ENCODE measurements at places on chromosomes 12 and 14.

- DNase-seq, result no peak
Observed at GRCh38 chr12:71555191-71555590, 108.5 kb downstream of the ZFC3H1 start.

DNA sequence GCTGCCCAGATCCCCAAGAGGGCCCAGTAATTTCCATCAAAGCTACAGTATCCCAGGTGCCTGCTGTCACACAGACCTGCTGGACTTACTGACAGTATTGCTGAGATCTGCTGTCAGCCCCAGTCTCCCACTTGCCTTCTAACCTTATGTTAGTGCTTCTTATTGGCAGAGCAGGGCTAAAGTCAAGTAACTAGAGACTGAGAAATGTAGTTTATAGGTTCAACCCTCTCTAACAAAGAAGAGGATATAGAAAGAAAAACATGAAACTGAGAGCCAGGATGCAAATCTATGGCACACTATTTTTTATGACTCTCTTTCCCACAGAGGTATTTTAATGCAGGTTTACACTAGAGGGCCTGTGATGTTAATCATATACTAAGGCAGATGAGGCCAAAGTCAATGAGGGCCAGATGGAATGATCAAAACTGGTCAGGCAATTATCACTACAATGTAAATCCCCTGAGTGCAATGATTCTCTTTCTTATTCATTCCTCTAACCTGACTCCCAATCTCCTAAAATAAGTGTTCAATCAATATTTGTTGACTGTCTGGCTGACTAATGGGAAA, 781.9 kb downstream of the VRK1 start:
- DNase-seq, result no peak

GRCh38 chr14:64926398-64926995, 12.2 kb downstream of the CHURC1 start:
- DNase-seq, result no peak

- DNase-seq, result no peak
Observed at GRCh38 chr12:95663525-95663924, 112.2 kb upstream of the USP44 start.

- DNase-seq, result no peak
Observed at GRCh38 chr12:71312768-71313403, 126.7 kb upstream of the LGR5 start.

DNA sequence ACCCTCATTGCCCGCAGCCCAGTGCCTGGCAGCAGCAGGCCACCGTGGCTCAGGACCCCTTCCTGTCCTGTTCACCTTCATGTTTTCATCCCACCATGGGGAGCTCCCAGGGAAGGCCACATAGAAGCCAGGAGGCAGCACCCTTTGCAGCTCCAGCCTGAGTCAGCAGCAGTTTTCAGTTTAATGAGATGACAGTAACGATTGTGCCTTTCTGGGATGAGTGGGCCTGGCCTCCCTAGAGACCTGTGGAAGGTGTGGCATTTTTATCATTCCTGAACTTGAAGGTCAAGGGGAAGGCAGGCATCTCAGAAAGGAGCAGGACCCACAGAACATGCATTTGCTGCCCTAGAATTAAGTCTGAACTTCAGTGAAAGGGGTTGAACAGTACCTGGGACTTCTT, 532.8 kb downstream of the FUT8 start:
- no peak for DNase-seq

- no peak for DNase-seq
Observed at GRCh38 chr12:128111951-128112350, 155.0 kb upstream of the TMEM132C start.

DNA sequence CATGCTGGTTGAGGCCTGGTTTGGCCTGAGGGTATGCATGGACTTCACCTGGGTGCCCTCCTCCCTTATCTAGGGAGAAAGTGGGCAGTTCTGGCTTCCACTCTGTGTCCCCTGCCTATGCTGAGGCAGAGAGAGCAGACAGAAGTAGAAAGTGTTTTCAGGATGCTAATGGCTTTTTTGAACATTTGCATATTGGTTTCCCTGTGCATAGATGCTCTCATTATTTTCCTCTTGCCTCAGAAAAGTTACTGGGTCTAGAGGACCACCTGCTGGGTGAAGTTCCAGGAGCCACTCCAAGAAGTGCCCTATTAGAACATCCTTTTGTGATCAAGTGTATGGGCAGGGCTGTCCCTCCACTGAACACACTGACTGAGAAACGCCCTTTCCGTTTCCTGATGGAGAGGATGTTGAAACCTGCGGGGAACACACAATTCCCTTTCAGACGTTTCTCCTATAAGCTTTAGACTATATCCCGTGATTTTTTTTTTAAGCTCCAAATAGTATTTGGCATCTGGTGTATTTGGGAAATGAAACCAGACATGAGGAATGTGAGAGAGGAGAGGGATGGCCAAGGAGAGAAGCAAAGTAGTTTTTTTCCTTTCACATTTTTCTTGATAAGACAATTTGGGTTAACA, 66.6 kb downstream of the DAAM1 start:
- no peak for DNase-seq

GRCh38 chr14:95272057-95272456, 47.7 kb downstream of the CLMN start:
- no peak for DNase-seq

GRCh38 chr12:57522887-57523705, 472 bp downstream of the MBD6 start:
- peak; percentile 28 for DNase-seq

DNA sequence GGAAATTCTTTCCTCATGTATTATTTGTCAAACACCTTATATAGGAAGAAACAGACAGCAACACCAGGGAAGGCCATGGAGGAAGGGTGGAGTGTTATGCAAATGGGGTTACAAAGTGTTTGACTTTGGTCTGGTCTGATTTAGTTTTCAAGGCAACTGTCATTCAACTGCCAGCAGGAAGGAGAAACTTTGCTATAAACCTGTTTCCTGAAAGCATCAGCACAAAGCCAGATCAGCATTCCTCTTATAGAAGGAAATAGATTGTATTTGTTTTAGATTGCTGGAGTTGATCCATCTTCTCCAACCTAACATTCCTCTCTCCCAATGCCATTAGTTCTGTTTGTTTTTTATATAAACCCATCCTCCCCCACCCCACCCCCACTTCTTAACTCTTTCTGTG, 65.7 kb downstream of the STAB2 start:
- no peak for DNase-seq

All from stimulated activated CD8-positive, alpha-beta memory T cell treated with anti-CD3 and anti-CD28 coated beads, Interleukin-7, amount 100 ng/mL, for 4 hours (primary cell).